ENCODE measurements at places on chromosomes 12 and 14.

DNA sequence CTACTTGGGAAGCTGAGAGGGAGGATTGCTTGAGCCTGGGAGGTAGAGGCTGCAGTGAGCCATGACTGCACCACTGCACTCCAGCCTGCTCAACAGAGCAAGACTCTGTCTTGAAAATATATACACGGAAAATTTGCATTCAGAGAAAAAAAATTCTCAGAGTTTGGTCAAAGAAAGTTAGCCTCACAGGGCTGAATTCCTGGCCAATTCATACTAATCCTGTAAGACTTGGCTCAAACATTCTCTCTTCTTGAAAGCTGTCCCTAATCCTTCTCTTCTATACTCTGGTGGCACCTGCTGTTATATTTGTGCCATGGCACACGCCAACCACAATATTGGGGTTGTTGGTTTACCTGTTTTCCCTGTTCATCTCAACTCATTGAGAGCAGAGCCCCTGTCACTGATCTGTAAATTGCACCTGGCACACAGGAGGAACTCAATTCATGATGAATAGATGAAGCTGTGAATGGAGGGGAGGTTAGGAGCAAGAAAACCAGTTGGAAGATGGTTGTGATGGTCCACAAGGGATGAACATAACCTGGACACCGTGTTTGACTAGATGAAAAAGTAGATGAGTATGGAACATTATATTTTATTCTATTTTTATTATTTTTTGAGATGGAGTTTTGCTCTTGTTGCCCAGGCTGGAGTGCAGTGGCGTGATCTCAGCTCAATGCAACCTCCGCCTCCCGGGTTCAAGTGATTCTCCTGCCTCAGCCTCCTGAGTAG lies 36.8 kb upstream of the SPTSSA start:
- DNase-seq: no peak

- DNase-seq: no peak
These were observed 101.1 kb downstream of the PLEKHG7 start for GRCh38 chr12:92803903-92804302.

GRCh38 chr14:88209273-88209672 lies 113.8 kb downstream of the KCNK10 start:
- no peak for DNase-seq

GRCh38 chr14:21991130-21991529 lies 317.5 kb upstream of the OR4E1 start:
- DNase-seq: no peak

- no peak for DNase-seq
These were observed 45.7 kb upstream of the GRIP1 start for GRCh38 chr12:66724616-66725015.

- no peak for DNase-seq
These were observed 52.3 kb downstream of the KCNK10 start for GRCh38 chr14:88270776-88271175.

- no peak for DNase-seq
These were observed 56.1 kb downstream of the TRAF3 start for GRCh38 chr14:102833341-102833740.

DNA sequence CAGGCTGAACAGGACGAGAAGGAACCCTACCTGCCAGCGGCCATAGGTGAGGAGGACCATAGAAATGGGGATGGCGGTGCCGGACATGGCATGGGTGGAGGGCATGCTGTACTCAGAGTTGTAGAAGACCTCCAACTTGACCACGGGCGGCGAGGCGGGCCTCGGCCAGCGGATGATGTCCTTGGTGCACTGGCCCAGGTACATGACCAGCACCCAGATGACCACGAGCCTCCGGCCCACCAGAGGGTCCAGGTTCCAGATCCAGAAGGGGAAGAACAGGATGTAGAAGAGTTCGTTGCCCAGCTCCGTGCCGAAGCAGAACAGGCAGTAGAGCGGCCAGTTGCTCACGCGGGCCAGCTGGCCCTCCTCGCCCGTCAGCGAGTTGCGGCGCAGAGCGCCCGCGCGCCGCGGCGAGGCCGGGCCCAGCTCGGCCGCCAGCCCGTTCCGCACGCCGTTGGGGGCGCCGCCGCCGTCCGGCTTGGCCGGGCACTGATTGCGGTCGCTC lies 582 bp downstream of the SGPP1 start:
- no peak for DNase-seq

GRCh38 chr12:50662116-50662510 lies 101.8 kb upstream of the ATF1 start:
- DNase-seq: no peak

GRCh38 chr12:59240048-59240447 lies 319.7 kb upstream of the LRIG3 start:
- DNase-seq: no peak

GRCh38 chr14:103735815-103736545 lies 20.4 kb downstream of the ZFYVE21 start:
- DNase-seq: no peak

DNA sequence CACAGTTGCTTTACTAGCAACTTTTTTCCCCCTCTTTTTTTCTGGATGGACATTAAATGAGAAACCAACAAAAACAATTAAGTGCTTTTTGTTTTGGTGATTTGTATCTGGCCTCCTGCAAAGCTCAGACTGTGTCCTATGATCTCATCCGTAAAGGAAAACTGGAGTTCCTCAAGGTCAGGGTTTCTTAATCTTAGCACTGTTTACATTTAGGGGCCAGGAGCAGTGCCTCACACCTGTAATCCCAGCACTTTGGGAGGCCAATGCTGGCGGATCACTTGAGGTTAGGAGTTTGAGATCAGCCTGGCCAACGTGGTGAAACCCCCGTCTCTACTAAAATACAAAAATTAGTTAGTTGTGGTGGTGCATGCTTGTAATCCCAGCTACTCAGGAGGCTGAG lies 28.0 kb downstream of the ENTPD5 start:
- DNase-seq: no peak

DNA sequence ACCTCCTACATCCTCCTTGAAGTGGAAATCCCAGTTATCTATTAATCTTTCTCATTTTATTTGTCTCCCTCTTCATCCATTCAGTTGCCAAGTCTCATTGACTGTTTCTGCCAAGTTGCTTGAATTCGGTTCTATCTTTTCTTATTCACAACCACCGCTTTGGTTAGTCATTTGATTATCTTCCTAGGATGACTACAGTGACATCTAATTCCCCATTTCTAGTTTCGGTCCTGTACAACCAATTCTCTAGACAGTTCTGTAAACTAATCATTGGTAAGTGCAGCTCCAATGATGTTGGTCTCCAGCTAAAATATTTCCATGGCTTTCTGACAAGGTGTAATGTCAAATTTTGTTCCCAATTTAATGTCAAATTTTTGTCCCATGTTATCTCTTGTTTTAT lies 220.1 kb downstream of the ADAMTS20 start:
- DNase-seq: no peak

DNA sequence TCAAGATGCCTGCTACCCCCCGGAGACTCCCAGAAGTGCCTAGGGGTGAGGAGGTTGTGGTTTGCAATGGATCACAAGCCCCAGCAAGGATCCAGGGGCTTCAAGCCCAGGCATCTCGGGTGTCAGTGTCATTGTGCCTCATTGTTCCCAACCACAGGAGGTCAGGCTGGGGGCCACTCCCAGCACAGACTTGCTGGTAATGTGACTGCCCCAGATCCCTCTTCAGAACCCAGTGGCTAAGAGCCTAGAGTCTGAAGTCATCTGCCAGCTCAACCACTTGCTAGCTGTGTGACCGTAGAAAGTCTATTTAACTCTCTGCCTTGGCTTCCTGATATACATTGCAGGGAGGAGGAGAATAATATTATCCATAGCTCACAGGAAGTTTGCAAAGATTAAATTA lies 7.7 kb upstream of the ASB2 start:
- no peak for DNase-seq

DNA sequence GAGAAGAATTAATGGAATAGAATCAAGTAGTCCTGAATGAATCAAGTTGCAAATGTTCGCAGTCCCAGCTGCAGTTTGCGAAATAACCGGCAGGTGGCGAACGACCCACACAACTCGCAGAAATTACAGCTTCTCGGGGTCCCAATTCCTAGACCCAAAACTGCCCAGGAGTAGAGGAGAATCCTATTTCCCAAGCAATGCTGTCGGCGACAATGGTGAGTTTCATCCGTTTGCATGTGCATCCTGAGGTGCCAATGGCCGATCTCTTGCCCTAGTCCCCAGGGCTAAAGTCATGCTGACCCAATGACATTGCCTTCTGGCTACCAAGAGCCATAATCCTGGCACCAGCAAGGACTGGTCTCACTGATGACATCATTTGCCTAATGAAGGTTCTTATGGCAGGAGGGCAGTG lies 8.5 kb upstream of the ASCL1 start:
- peak; percentile 46 for DNase-seq

DNA sequence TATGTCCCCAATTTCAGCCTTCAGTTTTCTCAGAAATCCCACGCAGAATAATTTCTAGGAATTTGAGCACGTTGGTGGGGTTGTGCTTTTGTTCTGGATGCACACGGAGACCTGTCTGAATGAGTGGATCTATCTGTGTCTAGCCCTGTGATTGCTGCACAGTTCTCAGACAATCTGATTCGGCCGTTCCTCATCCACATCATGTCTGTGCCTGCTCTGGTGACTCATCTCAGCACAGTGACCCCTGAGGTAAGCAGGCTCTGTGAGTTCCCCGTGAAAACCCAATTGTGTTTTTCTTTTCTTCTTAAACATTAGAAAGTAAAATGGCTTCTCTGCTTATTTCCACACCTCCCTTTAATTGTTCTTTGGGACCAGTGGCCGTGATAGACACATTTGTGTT lies 20.2 kb downstream of the UBE3B start:
- DNase-seq: no peak

DNA sequence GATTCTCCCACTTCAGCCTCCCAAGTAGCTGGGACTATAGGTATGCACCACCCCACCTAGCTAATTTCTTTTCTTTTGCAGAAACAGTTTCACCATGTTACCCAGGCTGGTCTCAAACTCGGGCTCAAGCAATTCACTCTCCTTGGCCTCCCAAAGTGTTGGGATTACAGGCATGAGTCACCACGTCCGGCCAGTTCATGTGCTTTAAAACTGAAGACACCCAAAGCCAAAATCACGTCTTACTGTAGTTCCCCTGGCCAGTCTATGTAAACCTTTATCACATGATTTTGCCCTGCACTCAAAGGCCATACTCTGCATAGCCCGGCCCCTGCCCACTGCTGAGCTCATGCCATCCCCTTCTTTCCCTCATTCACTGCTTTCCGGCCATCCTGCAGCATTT lies 4.5 kb downstream of the ALKBH2 start:
- no peak for DNase-seq

DNA sequence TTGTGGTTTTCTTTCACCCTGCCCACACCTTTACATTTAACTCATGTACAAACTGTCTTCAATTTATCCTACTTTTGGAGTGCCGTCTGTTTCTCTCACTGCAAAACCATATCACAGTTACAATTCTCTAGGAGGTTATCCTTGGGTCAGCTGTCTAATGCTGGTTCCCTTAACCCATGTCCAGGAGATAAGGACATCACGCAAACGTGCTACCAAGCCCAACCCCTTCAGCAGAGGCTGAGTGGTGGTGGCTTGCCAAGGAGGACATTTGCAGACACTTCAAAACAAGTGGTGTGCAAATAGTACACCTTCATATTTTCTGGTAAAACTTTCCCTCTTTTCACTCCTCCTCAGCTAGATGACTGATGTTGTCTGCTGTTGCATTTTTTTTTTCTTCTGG lies 167.9 kb downstream of the PAX9 start:
- no peak for DNase-seq

DNA sequence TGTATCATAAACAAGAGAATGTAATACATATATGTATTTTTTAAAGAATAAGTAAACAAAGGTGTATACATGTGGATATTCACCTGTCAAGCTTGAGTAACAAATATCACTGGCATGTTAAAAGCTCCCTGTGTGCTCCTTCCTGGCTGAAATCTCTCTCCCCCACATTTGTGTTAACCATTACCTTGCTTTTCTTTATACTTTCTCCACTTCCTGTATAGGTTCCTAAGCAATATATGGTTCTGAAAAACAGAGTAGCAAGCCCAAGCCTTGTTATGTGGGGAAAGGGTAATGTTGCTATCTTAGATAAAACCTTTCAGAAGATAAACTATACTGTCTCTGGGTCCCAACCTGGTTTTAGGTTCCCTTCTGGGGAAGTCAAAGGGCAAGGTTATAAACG lies 32.3 kb upstream of the TBC1D30 start:
- DNase-seq: no peak

DNA sequence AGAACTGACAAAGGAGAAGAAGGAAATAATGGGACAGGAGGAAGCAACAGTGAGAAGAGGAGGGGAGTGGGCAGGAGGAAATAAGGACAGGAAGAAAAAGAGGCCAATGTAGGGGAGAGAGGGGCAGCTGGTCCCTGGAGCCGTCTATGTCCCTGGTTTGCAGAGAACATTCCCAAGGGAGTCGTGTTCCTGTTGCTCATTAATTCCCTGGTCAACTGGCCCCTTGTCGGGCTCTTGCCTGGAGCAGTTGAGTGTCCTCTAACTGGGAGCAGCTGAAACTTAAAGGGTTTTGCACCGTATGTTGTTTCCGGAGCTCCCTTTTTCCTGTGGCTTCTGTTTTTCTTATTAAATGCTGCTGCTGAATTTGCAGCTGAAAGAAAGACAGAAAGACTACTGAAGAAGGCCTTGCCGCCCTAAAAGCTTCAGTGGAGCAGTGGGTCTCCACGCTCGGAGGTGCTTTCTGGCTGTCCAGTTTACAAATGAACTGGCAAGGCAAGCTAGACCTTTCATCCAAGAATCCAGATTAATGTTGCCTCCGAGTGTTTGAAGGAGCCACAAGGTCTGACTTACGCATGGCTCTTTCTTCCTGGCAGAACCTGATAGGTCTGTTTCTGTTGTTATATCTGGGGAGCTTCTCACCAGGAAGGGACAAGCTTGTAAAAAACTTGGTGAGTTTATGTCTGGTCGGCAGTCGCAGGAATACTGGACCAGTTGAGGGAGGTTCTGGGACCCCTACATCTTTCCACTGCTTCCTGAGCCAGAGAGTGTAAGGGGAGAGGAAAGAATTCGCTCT lies 146.2 kb upstream of the RFLNA start:
- no peak for DNase-seq

GRCh38 chr14:68279777-68280233 lies 460.2 kb downstream of the RAD51B start:
- no peak for DNase-seq
